Non-pigmented ciliary epithelial cell (primary cell): ENCODE measurements at places on chromosomes 3 and 15.

- no peak for DNase-seq
Measured at GRCh38 chr15:35288580-35288979, 203.5 kb upstream of the NANOGP8 start.

- no peak for DNase-seq
Measured at GRCh38 chr3:101091489-101091888, 98.3 kb upstream of the ABI3BP start.

DNA sequence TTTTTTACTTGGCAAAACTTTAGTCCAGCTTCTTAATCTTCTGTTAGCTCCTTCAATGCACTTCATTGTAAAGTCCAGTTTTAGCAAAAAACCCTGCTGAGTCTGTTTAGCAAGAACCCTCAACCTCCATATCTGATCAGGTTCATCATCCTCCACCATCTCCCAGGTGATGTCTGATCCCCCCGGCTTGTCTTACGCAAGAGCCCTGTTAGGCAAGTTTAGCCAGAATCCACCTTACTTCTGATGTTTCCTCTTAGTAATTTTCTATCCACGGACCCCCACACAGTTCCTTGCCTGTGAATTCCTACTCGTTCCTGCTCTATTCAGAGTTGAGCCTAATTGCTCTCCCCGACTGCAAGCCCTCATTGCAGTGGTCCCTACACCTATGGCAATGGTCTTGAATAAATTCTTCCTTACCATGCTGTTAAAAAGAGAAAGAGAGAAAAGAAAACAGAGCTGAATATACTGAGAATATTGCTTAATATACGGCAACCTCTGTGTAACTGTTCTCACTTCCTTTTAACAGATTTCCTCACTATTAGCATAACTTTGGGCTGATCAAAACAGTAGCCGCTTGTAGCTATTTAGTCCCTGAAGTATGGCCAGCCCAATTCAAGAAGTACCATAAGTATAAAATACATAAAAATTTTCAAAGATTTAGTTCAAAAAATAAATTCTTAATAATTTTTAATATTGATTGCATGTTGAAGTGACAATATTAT, 78.7 kb upstream of the MME start:
- no peak for DNase-seq

DNA sequence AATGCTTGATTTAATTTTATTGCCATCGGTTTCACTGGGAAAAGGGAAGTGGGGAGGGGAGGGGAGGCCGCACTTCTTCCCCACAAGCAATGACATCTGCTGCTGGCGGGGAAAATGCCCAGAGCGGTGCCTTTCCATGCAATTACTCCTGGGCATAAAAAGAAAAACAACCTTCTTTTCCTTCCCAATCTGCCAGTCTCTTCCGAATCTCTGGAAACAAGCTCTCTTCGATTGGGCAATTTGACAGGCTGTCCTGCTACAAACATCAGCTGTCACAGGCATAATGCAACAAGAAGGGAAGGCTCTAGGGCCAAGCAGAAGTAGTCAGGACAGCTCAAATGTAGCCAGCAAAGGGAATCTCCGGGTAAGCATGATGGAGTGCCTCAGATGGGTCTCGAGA, 93.4 kb upstream of the STRIT1 start:
- DNase-seq: no peak

GRCh38 chr15:35757361-35757760, 211.4 kb upstream of the DPH6 start:
- DNase-seq: no peak

- DNase-seq: no peak
Measured at GRCh38 chr15:75211436-75212199, 9.9 kb downstream of the C15orf39 start.

GRCh38 chr15:89790661-89791060, 14.5 kb downstream of the MESP2 start:
- DNase-seq: no peak

- DNase-seq: no peak
Measured at GRCh38 chr3:182331341-182331740, 462.0 kb upstream of the ATP11B start.

- DNase-seq: no peak
Measured at GRCh38 chr3:42080453-42080872, 10.7 kb upstream of the TRAK1 start.

GRCh38 chr3:45079715-45080114, 53.6 kb downstream of the CLEC3B start:
- DNase-seq: no peak

DNA sequence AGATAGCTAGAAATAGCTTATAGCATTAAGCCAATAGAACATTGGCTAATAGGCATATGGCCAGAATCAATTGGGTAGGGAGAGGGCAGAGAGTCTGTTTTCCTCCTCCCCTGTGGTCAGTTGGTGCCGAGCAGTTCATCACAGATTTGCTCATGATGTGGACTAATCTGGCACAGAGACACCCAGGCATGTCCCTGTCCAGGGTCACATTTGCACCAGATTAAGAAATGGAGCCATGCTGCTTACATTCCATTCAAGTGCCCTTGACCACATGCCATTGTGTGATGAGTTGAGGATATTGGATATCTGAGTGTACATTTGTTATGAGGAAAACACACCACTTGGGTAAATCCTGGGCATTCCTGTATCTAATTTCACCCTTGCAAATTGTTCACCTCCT, 53.4 kb downstream of the USP13 start:
- DNase-seq: no peak

DNA sequence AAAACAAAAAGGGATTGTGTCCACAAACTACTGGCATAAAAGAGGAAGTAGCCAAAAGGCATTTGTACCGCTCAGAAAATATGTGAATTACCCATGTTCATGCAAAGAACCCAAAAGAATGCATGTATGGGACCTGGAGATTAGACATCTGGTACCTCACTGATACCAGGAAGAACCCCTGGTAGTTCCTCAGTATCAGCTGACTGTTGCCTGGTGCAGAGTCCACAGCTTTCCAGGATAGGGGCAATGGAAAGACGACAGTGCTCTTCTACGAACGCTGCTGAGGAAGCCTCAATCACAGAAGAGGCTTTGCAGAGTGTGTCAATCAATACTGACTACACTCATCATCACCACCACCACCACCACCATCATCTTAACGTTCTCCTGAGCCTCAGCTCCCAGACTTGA, 63.3 kb downstream of the ATP8B4 start:
- DNase-seq: no peak

GRCh38 chr15:72096796-72097195, 21.2 kb downstream of the MYO9A start:
- no peak for DNase-seq

DNA sequence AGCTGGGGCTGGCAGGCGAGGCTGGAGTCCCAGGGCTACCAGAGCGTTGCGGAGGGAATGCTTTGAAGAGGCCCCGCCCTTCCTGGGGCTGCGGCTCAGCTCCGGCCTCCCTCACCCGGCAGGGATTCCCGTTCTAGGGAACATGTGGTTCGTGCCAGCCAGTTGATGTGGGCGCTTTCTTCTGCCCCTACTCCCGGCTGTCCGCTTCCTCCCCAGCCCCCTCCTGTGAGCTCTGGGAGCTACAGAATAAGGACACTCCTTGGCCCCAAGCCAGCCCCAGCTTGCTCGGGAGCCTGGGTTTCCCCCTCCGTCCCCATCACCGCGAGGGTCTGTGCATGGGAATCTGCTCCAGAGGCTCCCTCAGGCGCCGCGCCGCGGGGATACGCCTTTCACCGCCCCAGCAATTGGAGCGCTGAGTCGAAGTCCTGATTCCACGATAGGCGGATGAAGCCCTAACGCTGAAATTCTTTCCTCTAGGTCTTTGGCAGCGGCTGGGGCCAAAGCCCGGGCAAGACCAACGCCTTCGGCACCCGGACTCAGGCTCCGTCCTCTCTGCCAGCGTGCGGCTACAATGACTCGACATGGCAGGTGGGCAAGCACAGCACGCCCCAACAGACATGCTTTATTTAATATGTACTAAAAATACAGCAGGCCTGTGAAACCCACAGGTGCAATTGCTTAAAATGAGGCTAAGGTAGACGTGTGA, 69.5 kb downstream of the KLF15 start:
- DNase-seq: no peak

GRCh38 chr15:92095693-92096092, 242.2 kb downstream of the SLCO3A1 start:
- no peak for DNase-seq

- no peak for DNase-seq
Measured at GRCh38 chr3:114290911-114291901, 2.6 kb upstream of the TIGIT start.

GRCh38 chr3:133401374-133402135, 1.7 kb downstream of the BFSP2 start:
- DNase-seq: no peak

- DNase-seq: no peak
Measured at GRCh38 chr3:144286235-144286910, 314.8 kb downstream of the DIPK2A start.

DNA sequence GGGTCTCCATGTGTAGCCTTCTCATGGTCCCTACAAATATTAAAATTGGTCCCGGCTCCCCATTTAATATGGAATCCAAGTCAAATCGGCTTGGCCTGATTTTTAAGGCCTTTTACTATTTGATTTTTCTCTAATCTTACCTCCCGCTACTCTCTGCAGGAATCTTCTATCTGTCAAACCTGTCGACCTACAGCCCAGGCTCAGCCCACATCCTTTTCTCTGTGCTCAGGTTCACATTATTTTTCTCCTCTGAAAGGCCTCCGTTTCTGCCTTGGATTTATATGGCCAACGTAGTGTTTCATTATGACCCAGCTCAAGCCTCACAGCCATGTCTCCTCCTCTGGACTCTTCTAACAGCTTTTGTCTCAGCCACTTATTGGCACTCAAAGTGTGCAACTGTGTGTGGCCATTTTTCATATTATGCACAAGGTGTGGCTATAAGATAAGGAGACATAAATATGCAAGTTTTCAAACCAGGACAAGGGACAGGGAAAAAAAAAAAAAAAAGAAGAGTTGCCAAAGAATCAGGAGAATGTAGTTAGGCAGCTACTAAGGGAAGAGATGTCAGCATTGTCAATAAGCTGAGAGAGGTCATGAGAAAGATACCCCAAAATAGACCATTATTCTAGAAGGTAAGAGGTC, 2.1 kb upstream of the GLCE start:
- no peak for DNase-seq

DNA sequence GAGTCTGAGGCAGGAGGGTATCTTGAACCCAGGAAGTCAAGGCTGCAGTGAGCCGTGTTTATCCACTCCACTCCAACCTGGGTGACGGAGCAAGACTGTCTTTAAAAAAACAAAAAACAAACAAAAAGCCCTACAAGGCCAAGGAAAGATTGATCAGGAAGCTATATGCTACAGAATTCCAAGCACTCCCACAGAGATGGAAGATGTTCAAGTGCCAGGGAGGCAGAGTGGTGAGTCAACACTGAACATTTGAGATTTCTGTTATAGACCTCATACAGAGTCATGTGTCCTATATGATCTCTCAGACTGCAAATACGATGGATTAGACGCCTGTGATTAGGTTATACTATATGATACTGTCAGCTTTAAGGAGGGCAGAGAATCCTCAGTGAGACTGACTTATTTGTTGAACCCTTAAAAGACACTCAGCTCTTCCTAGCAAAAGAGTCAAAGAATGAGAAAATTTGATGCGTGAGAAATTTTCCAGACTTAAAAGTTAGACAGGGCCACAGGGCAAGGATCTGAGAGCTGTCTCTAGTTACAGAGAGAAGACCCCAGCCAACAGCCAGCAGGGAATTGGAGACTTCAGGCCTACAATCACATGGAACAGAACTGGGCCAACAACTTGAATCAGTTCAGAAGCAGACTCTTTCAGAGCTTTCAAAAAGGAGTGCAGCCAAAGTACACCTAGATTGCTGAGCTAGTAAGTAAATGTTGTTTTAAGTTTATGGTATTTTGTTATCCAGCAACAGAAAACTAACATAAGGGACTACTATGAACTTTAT, 107.6 kb downstream of the PIK3CB start:
- DNase-seq: no peak

DNA sequence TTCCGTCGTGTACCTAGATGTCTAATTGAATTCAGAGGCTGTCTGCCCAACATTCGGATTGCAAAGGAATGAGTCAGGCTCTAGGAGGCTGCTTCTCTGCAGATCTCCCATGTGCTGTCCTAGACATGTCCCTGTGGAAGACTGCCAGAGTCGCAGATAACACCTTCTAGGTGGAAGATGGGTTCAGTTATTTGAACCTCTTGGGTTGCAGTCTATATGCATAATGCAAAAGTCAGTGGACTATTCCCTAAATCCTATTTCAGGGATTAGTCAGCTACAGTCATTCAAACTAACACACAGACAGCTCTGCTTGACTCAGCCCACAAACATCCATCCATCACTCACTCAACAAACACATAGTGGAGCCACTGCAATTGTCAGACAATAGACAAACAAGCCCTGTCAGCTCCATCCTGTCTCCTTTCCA, 300.0 kb upstream of the CTNNB1 start:
- DNase-seq: peak; percentile 35

DNA sequence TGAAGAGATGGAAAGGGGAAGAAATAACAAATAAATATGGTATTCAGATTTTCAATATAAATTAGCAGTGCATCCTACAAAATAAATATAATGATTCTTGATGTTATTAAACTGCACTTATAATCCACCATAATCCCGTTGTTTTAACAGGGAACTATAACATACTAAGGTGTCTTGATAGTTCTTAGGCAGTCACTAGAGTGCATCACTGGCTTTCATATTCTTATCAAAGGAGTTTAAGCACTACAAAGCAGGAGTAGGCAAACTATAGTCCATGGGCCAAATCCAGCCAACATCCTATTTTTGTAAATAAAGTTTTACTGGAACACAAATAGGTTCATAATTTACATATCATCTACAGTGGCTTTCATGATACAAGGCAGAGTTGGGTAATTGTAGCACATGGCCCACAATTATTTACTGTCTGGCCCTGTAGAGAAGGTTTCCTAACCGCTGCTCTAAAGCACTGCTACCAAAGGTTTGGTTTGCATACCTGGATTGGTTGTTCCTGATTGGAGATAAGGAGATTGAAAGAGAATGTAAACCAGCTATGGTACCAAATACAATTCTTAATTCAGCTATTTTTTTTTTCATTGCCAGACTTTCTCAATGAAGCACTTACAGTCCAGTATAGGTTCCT, 104.3 kb downstream of the ZNF280D start:
- no peak for DNase-seq
